ENCODE measurements at places on chromosomes 3 and 15.

DNA sequence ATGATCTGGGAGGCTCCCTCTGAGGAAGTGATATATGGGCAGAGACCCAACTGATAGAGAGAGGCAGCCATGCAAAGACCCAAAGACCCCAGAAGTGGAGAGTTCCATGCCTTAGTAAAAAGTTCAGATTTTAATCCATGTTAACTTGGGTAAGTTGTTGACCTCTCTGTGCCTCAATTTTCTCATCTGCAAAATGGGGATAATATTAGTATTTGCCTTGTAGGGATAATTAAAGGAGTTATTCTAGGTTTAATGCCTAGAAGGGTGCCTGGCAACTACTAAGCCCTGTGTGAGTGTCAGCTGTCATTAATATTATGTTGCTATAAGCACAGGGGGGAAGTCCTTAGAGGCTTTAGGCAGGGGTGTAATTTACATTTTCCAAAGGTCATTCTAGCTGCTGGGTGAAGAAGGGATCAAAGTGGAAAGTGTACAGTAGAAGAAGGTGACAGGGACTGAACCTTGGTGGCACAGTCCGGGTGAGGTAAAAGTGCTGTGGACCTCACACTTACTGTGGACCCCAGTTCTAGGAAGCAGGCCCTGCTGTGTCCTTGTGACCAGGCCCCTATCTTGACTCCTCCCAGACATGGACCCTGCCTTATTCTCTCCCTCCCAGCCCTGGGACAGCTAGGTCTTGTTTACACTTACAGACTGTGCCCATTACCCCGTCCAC, 3.0 kb upstream of the RAD18 start:
- H3K27ac ChIP-seq: no peak overlapping the region
- H3K4me3 ChIP-seq: no peak overlapping the region
- H3K36me3 ChIP-seq: no peaks in the 10 kb centered on the region

GRCh38 chr3:30407651-30408050, 198.8 kb upstream of the TGFBR2 start:
- no peak overlapping the region for H3K4me3 ChIP-seq
- no peak overlapping the region for H3K27ac ChIP-seq
- DNase-seq: no peak
- H3K4me1 ChIP-seq: no peaks in the 10 kb centered on the region

DNA sequence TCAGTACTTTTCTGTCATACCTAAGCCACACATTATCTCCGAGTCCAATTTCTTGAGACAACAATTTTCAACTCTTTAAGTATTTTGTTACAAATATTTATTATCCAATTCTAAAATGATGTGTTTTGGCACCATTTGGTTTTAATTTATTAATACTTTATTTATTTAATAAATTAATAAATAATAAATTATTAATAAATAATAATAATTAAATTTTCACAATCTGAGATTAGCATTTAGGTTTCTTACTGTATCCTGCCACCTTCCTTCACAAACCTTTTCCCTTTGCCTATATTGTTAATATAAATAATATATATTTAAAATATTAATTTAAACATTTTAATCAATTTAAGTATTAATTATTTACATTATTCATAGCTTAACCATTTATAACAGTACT, 23.9 kb downstream of the TMEM207 start:
- no peak for DNase-seq
- H3K27me3 ChIP-seq: no peaks in the 10 kb centered on the region
- H3K4me3 ChIP-seq: no peak overlapping the region
- peaks cover 2% of the 10 kb centered on the region for H3K4me1 ChIP-seq
- no peak overlapping the region for H3K27ac ChIP-seq

- H3K27me3 ChIP-seq: no peaks in the 10 kb centered on the region
- DNase-seq: no peak
- H3K4me1 ChIP-seq: no peaks in the 10 kb centered on the region
- no peak overlapping the region for H3K27ac ChIP-seq
These were observed 430.5 kb downstream of the GABRG3 start for GRCh38 chr15:27401471-27401870.

DNA sequence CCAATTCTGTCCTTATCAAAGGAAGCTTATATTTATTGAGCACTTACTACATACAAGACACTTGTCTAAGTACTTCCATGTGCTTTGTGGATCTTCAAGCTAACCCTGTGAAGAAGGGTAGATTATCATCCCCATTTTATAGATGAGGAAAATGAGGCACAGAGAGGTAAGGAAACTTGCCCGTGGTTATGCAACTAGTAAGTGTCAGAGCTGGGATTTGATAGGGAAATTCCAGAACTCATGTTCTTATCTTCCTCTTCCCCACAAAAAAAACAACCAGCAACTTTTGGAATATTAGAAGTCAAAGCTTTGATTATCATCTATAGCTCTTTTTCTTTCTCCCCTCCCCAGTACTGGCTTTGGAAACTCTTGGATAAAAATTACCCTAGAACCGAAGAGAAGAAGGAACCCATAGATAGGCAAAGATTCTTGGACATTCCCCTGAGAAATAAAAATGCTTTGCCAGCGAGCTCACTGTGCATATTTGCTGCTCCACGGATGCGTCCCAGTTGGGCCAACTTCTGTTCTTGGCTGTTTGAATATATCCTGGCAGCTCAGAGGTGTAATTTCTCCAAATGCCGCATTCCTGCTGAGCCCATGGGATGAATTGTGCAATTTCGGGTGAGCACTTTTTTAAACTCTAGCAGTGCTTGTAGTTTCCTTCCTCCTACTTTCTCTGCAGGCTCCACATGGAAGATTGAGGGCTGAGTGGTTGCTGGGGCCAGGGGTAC, 591.5 kb upstream of the CFAP20DC start:
- DNase-seq: no peak
- H3K4me3 ChIP-seq: no peak overlapping the region
- no peaks in the 10 kb centered on the region for H3K4me1 ChIP-seq
- H3K36me3 ChIP-seq: no peaks in the 10 kb centered on the region
- H3K27ac ChIP-seq: no peak overlapping the region

GRCh38 chr3:6928064-6928463, 67.1 kb downstream of the GRM7 start:
- no peak overlapping the region for H3K4me3 ChIP-seq
- H3K27ac ChIP-seq: no peak overlapping the region
- no peaks in the 10 kb centered on the region for H3K36me3 ChIP-seq
- no peak for DNase-seq
- H3K4me1 ChIP-seq: no peaks in the 10 kb centered on the region

DNA sequence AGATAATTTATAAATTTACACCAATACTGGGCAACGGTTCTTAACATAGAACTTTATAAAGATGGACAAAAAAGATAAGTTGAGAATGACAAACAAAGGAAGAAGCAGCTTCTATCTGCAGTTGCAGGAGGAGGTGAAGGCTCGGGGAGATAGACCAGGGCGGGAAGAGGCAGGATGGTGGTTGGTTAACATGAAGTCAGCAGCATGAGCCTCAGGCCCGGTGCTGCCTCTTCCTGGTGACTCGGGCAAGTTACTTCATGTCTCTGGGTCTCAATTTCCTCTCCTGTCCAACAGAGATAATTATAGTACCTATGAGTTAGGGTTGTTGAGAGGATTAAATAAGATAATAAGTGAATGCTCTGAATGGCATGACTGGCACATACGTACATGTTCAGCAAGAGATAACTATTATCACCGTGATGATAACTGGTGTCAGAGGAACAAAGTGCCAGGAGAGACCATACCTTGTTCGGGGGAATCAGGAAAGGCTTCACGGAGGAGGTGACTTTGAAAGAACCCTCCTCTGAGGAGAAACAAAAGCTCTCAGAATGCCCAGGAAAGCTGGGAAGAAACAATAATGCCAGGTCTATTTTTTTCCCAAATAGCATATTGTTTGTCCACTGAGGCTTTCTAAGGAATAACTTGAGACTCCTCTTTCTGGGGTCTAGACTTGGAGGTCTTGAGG, 4.4 kb downstream of the PAK6 start:
- H3K27me3 ChIP-seq: no peaks in the 10 kb centered on the region
- peaks cover 5% of the 10 kb centered on the region for H3K36me3 ChIP-seq
- peaks cover 77% of the 10 kb centered on the region for H3K4me1 ChIP-seq
- H3K4me3 ChIP-seq: no peak overlapping the region

DNA sequence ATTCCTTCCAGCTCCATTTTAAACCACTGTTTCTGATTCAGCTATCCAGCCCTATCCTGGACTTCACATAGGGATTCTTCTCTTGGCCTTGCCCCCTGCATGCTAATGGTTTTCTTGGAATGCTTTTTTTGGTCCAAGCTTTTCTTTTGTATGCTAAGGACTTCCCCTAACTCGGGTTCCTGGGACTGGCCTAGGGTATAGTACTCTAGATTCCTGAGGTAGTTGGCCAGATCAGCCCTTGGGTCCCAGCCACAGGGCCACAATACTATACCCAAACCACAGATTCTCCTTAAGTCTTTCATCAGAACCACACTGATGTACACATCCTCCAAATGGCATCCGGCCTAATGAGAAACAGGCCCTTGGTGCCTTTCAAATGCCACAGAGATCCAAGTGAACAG, 2.8 kb downstream of the FYCO1 start:
- peaks cover 31% of the 10 kb centered on the region for H3K4me1 ChIP-seq
- H3K27ac ChIP-seq: no peak overlapping the region
- no peak overlapping the region for H3K4me3 ChIP-seq
- H3K36me3 ChIP-seq: no peaks in the 10 kb centered on the region

GRCh38 chr3:57758686-57759085, 2.6 kb downstream of the SLMAP start:
- H3K36me3 ChIP-seq: peaks cover 23% of the 10 kb centered on the region
- peak overlapping the region; percentile 85 for H3K4me3 ChIP-seq
- peak overlapping the region; percentile 99 for H3K27ac ChIP-seq
- H3K27me3 ChIP-seq: no peaks in the 10 kb centered on the region
- peaks cover 33% of the 10 kb centered on the region for H3K4me1 ChIP-seq
- DNase-seq: no peak

DNA sequence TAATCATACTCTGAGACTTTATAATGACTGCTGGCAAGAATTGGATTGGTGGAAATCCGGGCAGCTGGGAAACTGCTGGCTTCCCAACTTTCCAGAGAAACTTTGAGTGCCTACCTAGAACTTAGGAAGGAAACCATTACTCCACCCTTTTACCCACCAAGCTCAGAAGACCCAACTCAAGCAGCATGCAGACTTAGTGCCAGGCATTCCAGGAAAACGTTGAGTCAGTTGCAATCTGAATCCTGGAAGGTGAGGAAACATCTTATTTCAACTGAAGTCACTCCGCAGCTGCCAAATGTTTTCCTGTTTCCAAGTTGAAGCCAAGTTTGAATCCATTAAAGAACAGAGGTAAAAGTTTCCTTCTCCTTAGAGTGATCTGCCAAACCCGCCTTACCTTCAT, 126.5 kb downstream of the ZNF385D start:
- no peaks in the 10 kb centered on the region for H3K36me3 ChIP-seq
- no peaks in the 10 kb centered on the region for H3K4me1 ChIP-seq
- DNase-seq: no peak
- H3K4me3 ChIP-seq: no peak overlapping the region
- H3K27ac ChIP-seq: no peak overlapping the region
- H3K27me3 ChIP-seq: no peaks in the 10 kb centered on the region

DNA sequence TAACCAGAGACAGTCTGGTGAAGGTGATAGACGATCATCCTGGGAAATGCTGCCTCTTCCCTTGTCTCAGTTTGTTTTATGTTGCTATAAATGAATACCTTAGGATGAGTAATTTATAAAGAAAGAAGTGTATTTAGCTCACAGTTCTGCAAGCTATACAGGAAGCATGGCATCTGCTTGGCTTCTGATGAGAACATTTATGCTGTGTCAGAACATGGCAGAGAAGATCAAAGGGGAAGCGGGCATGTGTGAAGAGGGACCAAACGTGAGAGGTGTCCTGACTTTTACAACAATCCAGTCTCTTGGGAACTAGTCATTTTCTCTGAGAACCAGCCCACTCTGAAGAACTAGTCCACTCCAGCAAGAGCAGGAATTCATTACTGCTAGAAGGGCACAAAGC, 9.6 kb downstream of the CMC1 start:
- no peaks in the 10 kb centered on the region for H3K27me3 ChIP-seq
- H3K27ac ChIP-seq: no peak overlapping the region
- peaks cover 2% of the 10 kb centered on the region for H3K4me1 ChIP-seq
- no peaks in the 10 kb centered on the region for H3K36me3 ChIP-seq

- H3K27ac ChIP-seq: no peak overlapping the region
- H3K4me1 ChIP-seq: no peaks in the 10 kb centered on the region
- peaks cover 61% of the 10 kb centered on the region for H3K36me3 ChIP-seq
- no peak overlapping the region for H3K4me3 ChIP-seq
- H3K27me3 ChIP-seq: no peaks in the 10 kb centered on the region
These were observed 15.7 kb downstream of the BCL6 start for GRCh38 chr3:187729598-187729997.

- peaks cover 10% of the 10 kb centered on the region for H3K27me3 ChIP-seq
- no peaks in the 10 kb centered on the region for H3K4me1 ChIP-seq
- H3K36me3 ChIP-seq: no peaks in the 10 kb centered on the region
These were observed 24.2 kb upstream of the CLRN1 start for GRCh38 chr3:150996731-150997130.

- peaks cover 40% of the 10 kb centered on the region for H3K4me1 ChIP-seq
- H3K36me3 ChIP-seq: peaks cover 18% of the 10 kb centered on the region
- H3K27ac ChIP-seq: peak overlapping the region; percentile 8
- H3K27me3 ChIP-seq: no peaks in the 10 kb centered on the region
- no peak overlapping the region for H3K4me3 ChIP-seq
These were observed 7.9 kb downstream of the FEM1B start for GRCh38 chr15:68285259-68285980.

GRCh38 chr3:140251678-140252077, 316.7 kb downstream of the CLSTN2 start:
- peaks cover 8% of the 10 kb centered on the region for H3K27me3 ChIP-seq
- no peak overlapping the region for H3K4me3 ChIP-seq
- no peaks in the 10 kb centered on the region for H3K4me1 ChIP-seq
- no peak overlapping the region for H3K27ac ChIP-seq
- no peaks in the 10 kb centered on the region for H3K36me3 ChIP-seq
- no peak for DNase-seq

DNA sequence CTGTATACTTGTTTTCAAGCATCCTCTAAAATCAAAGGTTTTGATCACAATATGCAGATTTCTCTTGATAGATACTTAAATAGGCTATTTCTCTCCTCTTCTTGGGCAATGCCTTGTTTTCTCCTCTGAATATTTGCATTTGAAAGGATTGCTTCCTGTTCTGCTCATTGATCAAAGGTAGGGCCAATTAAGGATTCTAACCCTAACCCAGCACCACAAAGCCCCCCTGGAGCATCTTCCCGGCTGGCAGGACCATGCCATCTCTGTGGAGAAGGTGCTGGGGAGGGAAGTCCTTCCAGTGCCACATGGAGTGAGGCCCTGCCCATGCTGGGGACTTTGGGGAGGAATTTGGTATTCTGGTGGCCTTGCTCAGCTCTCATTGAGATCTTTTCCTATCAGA, 11.3 kb upstream of the NIPA2 start:
- no peak overlapping the region for H3K27ac ChIP-seq
- H3K4me3 ChIP-seq: no peak overlapping the region
- H3K27me3 ChIP-seq: no peaks in the 10 kb centered on the region
- no peak for DNase-seq

DNA sequence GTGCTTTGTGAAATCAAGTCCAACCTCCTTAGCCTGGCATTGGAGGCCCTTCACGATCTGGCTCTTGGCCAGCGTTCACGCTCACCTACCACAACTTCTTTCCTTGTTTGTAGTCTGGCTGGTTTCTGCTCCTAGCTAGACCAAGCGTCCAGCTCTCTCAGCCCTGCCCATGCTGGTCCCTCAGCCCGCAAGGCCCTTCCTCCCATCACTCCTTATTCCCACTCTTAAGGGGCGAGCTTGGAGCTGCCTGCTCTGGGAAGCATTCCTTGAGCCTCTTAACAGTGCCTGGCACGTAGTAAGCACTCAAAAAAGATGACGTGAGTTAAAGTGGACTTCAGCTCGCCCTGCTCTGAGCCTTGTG, 8.7 kb downstream of the SLC6A6 start:
- peak overlapping the region; percentile 64 for H3K27ac ChIP-seq
- H3K4me1 ChIP-seq: peaks cover 43% of the 10 kb centered on the region
- peaks cover 3% of the 10 kb centered on the region for H3K36me3 ChIP-seq
- DNase-seq: no peak
- H3K4me3 ChIP-seq: no peak overlapping the region
- H3K27me3 ChIP-seq: no peaks in the 10 kb centered on the region
